ENCODE measurements at places on chromosomes 11 and 22. TPM values are rescaled to one million over a fixed set of nuclear protein-coding genes. Genes with fewer than 3 reads are reported as not detected.

DNA sequence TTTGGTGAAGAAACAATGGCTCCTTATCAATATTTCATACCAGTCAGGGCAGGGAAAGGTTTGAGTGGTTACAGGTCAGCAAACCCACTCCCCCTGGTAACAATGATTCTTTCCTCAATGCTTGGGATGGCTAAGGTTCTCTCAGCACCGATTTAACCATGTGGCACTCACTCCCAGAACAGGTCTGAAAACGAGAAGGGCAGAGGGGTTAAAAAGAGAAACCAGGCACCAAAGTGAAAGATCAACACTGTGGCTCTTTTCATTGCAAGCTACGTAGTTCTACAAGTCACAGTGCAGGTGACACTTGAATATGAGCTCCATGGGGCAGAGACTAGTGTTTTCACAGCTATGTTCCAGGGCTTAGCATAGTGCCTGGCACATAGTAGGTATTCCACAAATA, 132.4 kb downstream of the PLEKHA7 start:
- no peak for DNase-seq

DNA sequence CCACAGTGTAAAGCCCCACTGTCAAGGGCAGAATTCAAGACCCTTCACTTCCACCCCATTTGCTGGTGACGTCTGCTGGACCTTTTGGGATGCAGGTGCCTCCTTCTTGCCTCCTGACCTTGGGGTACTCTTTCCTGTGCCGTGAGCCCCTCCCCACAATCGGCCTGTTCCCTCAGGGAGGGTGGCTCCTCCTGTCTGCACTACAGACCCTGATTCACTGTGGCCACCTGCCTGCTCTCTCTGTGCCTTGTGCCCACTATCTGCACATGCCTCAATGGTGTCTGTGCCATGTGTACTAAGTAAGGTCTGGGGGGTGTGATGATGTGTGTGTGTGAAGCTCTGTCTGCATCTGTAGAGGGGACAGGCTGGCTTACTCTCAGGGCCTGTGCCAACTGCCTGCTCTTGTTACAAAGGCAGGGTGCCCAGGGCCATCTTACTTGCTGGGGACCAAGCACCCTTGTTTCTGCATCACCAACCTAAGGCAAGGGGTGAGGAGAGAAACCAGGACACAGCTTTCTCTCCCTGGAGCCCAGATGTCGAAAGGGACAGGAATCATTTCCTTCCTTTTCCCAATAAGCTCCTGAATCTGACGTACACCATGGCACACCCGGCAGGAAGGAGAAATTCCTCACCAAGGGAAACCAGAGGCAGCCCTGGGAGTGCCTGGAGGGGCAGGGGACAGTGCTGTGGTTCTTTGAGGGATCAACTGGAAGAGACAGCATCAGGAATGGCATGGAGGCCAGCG, 3.7 kb downstream of the PPM1F start:
- DNase-seq: no peak

DNA sequence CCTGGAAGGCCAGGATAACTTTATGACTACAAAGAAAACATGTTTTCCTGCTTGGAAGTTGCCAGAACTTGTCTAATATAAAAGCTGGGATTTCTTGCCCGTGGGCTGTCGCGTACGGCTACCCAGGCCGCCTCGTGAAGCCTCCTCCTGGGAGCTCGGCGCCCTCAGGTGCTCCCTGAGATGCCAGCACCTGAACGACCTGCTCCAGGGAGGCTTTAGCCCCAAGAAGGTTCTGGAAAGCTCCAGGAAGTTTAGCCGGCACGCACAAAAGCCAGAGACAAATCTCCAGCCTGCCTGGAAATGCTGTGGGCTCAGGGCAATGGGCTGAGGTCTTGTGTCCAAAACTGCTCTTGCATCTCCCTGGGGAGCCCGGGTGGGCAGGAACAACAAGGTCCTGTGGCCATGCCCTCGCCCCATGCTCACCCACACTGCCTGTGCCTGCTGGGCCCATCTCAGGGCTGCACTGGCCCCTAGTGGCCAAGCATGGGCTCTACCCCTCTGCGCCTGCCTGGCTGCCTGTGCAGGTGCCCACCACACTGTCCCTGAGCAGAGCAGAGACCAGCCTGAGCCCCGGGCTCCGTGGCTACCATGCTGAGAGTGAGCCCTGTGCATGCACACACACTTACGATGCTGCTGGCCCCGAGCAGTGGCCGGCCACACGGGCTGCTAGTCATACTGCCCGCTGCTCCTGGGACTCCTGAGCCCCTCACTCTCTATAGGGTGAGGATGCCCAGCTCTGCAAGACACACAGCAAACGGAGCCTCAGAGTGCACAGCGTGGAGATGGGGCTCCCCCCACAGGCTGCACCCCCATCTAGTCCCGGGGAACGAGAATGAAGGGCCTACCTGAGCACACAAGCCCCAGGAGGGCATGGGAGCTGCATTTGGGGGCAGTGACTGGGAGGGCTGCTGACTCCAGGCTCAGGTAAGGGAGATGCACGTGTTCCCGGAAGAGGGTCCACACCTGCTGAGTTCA, 4.9 kb upstream of the CELSR1 start:
- DNase-seq: peak; percentile 68

DNA sequence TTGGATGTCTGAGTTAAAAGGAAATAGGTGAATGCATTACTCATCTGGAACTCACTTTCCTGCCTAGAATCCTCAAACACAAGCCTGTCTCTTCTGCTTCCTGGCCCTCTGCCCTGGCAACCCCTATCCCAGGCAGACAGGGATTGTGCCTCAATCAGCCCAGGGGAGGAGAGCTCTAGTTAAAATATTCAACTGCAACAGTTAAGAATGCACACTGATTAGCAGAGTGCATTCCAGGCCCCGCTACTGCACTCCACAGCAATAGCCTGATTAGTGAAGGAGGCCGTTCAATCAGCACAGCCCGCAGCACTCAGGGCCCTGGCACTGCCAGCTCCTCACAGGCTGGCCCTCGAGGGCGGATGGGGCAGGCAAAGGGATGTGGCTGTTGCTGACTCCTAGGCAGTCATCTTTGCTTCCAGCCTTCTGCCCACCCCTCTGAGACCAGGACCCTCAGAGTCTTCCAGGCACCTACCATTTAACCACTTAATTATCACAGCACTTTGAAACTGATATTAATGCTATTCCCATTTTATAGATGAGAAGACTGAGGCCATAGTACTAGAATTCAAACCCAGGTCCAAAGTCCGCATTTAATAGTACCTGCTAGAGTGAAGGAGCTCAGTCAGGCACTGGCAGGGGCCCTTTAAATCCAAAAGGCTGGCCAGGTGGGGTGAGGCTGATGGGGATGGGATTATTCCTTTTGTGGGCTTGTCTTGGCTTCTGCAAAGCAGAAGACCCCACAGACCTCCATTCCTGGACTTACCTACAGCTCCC, 435.3 kb downstream of the SOX6 start:
- no peak for DNase-seq

- DNase-seq: no peak
Observed at GRCh38 chr22:19321757-19322156, 30.2 kb upstream of the CLTCL1 start.

GRCh38 chr22:50597097-50597496, 3.5 kb upstream of the MAPK8IP2 start:
- no peak for DNase-seq

DNA sequence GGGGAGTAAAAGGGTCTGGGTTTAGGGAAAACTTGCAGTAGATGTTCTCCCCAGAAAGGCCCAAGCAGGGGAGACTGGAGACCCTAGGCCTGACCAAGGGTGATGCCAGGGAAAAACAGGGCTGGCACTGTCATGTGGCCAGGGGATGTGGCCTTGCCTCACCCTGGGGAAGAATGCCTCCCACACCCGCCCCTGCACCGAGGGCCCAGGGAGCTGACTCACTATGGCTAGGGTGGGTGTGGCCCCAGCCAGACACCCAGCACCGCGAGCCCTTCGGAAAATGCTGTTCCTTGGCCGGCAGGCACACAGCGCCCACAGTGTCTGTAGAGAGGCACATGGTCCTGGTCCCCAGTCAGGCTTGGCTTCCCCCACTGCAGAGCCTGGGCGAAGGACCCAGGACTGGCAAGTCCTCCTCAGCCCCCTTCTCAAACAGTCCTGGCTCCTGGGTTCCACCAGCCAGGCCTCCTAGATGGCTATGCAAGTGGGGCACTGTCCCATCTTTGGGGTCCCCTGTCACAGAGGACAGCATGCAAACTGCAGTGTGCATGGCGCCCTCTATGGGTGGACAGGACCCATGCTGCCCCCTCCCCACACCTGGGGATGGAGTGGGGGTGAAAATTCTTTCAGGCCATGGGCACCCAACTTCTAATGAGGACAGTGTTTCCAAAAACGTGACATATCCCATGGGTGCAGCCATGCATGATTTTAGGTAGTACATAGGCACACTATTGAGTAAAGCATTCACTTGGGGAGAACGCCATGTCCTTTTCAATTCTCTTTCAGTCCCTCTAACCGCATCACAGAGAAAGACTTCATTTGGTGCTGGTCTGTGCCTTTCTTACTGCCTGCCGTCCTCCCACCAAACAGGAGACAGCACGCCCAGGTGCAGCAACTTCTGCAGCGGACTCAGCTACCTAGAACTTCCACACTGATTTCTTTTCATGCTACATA, 15.2 kb downstream of the TMPRSS5 start:
- DNase-seq: no peak

- no peak for DNase-seq
Observed at GRCh38 chr11:131191606-131192005, 178.8 kb upstream of the NTM start.

DNA sequence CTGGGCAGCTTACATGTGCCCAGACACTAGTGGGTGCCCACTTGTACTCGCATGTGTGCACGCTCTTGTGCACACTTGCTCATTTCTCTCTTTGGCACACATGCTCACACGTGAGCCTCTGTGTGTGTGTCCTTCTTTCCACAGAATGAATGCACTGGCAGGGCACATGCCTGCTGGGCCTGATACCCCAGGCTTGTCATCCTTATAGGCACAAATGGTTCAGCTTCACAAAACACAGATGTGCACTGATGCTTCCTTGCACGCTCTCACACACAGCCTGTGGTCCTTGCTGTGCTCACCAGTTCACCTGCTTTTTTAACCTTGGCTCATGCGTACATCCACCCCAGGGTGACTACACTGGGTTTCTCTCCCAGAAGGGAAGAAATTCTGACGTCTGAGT, 174.8 kb downstream of the BUD13 start:
- no peak for DNase-seq

Gene SCN3B
- total RNA-seq: not detected

DNA sequence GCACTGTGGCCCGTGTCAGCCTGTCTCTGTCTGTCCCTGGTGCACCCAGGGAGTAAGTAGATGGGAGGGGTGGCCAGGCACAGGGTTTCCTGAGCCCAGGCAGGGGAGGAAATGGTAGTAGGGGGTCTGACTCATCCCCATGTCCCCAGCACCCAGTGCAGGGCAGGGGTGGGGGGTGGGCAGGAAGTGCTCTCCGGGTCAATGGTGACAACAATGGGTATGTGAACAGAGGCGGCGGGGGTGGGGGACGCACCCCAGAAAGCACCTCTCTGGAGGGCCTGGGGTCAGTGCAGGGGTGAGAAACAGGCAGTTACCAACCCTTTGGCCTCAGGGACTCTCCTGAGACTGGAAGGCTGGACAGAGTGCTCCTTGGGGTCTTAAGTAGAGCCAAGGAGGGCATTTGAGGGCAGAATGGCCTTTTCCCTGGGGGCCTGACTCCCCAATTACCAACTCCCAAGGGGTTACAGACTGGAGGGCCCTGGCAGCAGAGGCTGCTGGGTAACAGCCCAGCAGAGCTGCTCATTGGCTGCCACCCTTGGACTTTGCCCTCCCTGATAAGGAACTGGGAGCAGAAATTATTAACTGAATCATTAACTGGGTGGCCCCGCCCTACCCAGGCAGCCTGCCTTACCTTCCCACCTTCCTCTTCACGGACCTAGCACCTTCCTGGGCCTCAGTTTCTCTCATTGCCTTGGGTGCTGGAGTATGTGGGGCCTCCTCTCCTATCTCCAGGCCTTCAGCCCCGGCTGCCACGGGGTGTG, 4.2 kb downstream of the MYRF start:
- DNase-seq: no peak

DNA sequence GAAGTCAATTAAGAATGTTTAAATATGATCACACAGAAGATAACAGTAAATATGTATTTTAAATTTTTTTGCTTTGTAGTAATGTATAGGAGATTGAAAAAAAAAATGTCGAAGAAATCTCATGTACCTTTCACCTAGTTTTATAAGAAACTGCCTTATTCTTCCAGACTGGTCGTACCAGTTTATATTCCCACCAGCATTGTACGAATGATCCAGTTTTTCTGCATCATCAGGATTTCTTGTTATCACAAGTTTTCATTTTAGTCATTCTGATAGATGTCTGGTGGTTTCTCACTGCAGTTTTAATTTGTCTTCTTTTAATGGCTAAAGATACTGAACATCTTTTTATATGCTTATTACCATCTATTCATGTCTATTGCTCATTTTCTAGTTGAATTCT, 101.8 kb upstream of the CTSC start:
- DNase-seq: no peak

Gene CSNK2A3
- total RNA-seq: 2.1 TPM

GRCh38 chr11:17599460-17599925, 52.4 kb downstream of the OTOG start:
- no peak for DNase-seq

- no peak for DNase-seq
Observed at GRCh38 chr11:19628018-19628417, 84.6 kb upstream of the NAV2 start.

Gene THY1
- not detected for total RNA-seq

DNA sequence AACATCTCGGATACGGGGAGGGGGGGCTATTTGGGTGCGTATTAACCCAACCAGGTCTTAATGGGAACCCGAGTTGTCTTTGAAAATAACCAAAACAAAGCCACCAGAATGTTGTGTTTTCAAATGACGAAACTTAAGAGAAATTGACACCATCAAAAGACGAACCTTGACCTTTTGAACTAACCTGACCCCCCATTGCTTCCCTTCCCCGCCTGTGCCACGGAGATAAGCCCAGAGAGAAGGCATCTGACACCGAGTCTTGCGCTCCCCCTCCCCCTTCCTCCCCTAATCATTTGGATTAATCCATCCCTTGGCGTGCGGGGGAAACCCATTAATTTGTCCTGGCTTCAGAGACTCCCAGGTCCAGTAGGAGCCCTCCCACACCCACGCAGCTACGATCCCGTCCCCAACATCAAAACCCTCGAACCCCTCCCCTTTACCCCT, 4.5 kb upstream of the GCAT start:
- DNase-seq: no peak

- no peak for DNase-seq
Observed at GRCh38 chr11:59197991-59198390, 14.7 kb downstream of the MPEG1 start.

- DNase-seq: peak; percentile 41
Observed at GRCh38 chr11:1573077-1573902, 1.2 kb upstream of the DUSP8 start.

Gene ABCC8
- not detected for total RNA-seq

- DNase-seq: no peak
Observed at GRCh38 chr11:117255966-117256365, 23.5 kb downstream of the RNF214 start.

Gene OR52B2
- not detected for total RNA-seq

GRCh38 chr22:35539910-35540594, 579 bp upstream of the RASD2 start:
- DNase-seq: peak; percentile 39

GRCh38 chr11:8227156-8228152, 36.2 kb downstream of the LMO1 start:
- DNase-seq: no peak
